Trophoblast cell (in vitro differentiated cells and primary cell): ENCODE measurements at places on chromosomes 5 and 9.

- DNase-seq, result no peak
Measured at GRCh38 chr9:112969730-112970129, 42.3 kb downstream of the ZNF883 start.

DNA sequence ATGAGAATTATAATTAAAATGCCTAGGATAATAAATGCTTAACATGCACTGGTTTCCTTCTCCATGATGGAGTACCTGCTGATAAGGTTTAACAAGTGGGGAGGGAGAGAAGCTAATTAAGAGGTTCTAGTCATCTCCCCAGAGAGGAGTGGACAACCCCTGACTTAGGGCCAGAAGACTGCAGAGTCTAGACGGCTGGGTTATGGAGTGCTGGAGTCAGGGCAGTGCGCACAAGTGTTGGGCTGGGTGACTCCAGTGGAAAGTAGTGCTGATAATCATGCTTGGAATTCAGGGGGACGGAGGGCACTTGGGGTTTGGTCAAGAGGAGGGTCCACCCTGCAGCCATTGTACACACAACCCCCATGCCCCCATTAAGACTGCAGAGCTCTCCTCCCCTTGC, 32.8 kb upstream of the TGFBI start:
- no peak for DNase-seq

DNA sequence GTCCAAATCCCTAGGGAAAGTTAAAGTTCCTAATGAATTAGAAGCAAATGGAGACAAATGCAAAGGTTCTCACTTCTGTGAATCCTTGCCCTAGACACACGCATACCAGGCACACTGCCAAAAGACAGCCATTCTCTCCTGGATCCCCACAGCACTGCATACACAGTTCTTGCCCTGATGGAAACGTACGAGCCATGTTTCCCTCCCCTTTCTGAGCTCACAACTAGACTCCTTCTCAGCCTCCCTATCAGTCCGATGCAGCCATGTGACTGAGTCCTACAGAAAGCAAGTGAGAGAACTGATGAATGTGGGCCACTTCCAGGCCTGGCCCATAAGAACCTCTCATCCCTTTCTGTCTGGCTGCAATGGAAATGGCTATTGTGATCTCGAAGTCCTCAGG, 92.0 kb downstream of the ZNF608 start:
- no peak for DNase-seq

DNA sequence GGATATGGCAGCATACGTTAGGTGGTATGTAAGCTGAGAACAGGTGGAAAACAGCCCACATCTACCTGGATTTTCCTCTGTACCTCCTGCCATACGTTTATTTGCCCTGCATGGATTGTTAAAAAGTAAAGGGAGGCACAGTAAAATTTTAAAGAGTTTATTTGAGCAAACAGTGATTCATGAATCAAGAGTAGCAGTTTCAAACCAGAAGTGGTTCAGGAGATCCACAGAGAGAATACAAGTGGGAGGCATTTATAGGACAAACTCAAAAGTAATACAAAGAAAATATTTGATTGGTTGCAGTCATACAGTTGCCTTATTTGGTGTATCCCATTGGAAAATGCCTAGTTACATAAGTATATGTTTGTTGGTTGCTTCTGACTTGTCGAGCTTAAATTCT, 117.6 kb downstream of the FAM170A start:
- DNase-seq, result no peak

DNA sequence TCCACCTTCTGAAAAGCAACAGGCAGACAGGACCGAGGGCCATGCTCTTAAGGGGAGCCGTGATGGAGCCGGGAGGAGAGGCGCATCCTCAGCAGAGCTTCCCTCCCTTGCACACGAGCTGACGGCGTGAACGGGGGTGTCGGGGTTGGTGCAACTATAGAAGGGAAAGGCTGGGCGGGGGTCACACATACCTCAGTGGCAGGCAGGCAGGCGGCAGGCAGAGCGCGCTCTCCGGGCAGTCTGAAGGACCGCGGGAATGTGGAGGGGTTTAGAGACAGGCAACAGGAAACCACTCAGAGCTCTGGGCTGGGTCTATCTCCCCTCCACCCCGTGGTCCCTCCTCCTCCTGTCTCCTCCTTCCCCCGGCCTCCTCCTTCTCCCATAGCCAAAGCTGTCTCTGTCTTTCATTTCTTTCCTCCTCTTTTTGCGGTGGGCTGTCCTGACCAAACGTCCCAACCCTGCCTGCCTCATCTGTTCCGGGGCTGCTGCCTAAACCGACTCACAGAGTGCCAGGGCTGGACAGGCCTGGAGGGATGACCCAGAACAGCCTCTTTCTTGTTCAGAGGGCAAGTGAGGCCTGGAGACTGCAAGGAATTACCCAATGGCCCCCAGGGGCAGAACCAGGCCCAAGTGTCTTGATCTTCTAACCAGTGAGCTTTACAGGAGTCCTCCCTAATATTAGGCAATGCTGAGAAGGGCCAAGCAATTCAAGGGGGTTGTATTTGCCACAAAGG, at the start of gene SPARC:
SPARC (minus strand) TSS at position 242 of the 734 bp plus-strand sequence. CDS start 10,727 bp downstream, outside the sequence.
- peak; percentile 78 for DNase-seq
